GOT3 (cell line): ENCODE measurements at places on chromosomes 3 and 15.

DNA sequence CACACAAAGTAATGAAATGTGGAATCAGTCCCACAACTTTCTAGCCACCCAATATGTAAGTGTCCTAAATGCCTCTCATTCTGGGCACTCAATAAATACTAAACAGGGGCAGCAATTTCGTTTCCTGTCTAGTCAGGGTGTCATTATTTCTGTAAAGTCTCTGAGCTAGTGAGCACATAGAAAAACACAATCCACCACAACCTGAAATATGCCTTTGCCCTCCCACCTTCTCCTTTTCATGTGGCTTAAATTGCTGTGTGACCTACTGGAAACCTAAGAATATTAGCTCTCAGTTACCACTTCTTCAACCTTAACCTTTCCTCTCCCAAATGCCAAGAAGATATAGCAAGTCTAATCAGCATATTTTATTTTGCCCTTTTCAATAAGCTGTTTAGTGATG lies 456.3 kb upstream of the KCNMB2 start:
- DNase-seq: no peak

- DNase-seq: no peak
Observed at GRCh38 chr3:196135693-196136639, 54.1 kb upstream of the TFRC start.

- peak; percentile 46 for DNase-seq
Observed at GRCh38 chr15:64067564-64068030, 21.3 kb upstream of the DAPK2 start.

DNA sequence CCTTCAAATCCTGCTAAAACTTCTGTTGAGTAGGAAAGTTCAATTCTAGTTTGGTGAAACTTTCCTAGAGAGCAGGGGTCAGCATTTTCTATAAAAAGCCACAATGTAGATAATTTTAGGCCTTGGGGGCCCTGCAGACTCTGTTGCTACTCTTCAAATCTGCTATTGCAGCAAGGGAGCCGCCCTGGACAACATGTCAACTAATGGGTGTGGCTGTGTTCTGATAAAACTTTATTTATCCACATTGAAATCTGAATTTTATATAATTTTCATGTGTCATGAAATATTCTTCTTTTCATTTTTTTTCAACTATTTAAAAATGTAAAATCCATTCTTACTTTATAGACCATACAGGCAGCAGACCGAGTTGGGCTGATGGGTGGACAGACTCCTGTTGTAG lies 67.4 kb upstream of the SAMMSON start:
- DNase-seq: no peak

DNA sequence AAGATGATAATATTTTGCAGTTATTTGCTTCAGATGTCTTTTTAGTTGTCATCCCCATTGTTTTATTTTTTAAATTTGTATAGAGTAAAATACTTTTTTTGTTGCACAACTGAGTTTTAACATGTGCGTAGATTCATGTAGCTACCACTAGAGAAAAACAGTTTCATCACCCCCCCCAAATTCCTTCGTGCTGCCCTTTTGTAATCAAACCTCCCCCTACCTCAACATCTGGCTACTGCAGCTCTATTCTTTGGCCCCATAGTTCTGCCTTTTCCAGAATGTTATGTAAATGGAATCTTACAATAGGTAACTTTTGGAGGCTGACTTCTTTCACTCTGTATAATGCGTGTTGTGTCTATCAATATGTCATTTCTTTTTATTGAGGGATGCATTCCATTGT lies 232.0 kb upstream of the RASGRP1 start:
- DNase-seq: no peak

- DNase-seq: no peak
Observed at GRCh38 chr15:26873846-26874245, 7.0 kb downstream of the GABRA5 start.

GRCh38 chr3:197174927-197175326 lies 123.5 kb downstream of the DLG1 start:
- DNase-seq: no peak

- DNase-seq: no peak
Observed at GRCh38 chr3:27031476-27031875, 337.7 kb downstream of the NEK10 start.

GRCh38 chr3:39524107-39524506 lies 56.6 kb downstream of the MOBP start:
- DNase-seq: no peak

DNA sequence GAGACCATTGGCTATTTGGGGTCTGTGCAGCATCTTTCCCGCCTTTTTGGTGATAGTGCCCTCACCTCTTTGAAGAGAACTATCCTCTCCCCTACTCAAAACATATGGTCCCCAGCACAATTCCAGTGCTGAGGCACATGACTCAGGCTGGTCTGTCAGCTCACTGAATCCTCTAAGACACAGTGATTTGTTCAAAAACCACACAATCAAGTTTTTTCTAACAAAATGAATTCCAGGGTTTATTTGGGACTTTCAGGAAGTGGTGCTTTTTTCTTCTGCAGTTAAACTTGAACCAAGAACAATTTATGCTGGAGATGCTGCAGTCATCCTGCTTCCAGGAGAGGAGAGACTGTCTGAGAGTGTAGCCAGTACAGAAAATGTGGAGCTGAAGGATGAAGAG lies 142.5 kb upstream of the LMCD1 start:
- DNase-seq: no peak

GRCh38 chr15:85947936-85948335 lies 131.7 kb upstream of the AGBL1 start:
- DNase-seq: no peak

DNA sequence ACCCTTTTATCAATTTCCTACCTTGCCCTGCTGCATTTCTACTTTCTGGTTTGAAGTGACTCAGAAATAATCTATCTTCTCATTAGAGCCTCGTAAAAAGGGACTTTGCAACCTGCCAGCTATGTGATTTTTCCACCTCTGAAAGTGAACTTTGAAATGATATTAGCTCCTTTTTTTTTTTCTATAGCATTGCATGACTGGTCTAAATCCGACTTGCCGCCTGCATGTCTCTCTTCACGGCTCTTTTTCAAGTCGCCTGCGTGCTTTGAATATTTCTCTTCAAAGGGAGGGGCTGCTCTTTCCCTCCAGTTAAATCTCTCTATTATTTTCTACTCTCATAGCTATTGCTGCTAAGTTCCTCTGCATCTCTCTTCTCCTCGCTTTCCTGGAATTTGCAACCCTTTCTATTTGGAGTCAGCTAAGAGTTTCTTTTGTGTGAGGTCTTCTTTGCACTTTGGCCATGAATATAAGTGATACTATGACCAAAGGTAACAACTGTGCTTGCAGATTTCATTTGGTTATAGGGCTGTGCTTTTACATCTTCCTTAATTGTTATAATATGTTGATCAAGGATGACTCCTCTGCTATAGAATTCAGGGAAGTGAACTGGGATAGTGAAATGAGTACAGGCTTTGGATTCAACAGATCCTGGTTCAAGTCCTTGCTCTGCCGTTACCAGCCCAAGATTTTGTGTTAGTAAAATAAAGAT lies 541.1 kb downstream of the AGBL1 start:
- no peak for DNase-seq

DNA sequence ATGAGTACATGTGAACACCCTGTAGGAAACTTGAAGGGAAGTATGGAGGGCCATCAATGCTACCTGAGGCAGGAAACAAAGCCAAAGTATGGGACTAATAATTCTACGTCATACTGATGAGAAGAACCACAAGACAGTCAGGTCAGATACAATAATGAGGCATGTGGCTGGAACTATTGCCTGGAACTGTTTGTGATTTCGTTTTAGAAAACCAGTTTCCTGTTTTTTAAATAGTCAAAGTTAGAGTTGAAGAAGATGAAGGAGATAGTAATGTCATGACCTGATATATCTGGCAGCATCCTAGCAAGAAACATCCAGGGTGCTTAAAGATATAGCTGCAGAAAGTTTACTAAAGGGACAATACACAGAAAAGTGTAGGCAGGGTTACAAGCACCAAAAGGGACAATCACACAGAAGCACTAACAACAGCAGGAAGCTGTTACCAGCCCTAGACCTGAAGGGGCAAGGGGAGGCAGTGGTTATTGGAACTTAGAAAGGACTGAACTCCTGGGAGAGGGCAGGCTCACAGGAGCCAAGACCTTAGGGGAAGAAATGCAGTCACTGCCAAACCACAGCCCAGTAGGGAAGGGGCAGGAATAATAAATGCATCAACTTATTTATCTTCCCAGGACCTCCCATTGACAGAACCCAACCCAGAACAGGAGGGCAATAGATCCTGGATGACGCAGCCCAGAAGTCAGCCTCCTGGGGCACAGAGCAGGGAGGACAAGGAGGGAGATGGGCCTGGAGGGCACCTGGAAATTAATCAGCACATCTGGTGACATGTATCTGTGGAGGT lies 302.1 kb upstream of the STT3B start:
- no peak for DNase-seq

DNA sequence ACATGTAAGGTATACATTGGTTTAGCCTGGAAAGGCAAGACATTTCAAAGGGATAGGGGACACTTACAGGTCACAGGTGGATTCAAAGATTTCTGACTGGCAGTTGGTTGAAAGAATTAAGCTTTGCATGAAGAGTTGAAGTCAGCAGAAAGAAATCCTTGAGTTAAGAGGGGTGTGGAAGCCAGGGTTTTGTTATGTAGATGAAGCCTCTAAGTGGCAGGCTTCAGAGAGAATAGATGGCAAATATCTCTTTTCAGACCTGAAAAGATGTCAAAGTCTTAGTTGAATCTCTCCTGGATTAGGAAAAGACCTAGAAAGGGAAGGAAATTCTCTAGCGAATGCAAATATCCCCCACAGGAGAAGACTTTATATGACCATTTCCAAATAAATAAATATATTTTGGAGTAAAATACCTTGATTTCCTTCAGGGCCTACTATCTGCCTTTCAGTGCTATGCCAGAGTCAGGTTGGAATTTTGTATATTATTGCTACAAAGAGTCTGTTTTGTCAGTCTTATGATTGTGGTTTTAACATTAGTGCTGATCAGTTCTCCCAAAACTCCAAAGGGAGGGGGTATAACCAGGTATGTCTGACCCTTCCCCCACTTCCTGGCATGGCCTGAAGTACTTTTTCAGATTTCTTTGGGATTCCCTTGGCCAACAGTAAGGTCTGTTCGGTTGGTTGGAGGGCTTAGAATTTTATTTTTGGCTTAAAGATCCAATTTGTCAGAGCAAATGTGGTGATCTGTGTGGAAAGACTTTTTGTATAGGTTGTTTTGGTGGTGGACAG lies 286.4 kb downstream of the LRTM1 start:
- DNase-seq: no peak

GRCh38 chr3:122621112-122621511 lies 43.7 kb downstream of the PARP15 start:
- DNase-seq: no peak

- DNase-seq: no peak
Observed at GRCh38 chr15:41104234-41104633, 11.8 kb downstream of the INO80 start.

DNA sequence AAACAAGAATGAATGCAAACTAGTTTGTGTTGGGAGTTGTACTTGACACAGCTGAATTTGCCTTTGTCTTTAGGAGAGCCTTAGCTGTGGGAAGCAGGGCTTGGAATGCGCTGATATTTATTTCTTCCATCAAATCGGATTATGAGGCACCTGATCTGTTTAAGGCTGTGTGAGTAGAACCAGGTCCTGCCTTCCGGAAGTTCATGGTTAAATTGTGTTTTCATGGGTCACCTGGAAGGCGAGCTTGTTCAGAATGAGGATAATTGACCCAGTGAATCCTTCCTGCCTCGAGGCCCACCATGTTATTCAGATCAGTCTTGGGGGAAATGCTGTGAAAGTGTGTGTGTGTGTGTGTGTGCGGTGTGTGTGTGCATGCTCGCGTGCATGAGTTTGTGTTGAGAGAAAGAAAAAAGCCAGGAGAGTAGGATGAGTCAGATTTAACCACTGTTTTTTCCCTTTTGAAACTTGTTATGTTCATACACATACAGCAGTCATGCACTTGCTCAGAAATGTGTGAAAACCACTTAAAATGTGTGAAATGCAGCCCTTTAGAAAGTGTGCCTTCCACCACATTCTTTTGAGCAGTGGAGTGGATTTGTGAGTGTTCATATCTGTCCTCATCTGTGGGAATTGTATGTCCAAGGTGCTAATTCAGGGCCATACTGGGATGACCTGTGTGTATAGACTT lies 36.7 kb downstream of the SMAD3 start:
- no peak for DNase-seq

DNA sequence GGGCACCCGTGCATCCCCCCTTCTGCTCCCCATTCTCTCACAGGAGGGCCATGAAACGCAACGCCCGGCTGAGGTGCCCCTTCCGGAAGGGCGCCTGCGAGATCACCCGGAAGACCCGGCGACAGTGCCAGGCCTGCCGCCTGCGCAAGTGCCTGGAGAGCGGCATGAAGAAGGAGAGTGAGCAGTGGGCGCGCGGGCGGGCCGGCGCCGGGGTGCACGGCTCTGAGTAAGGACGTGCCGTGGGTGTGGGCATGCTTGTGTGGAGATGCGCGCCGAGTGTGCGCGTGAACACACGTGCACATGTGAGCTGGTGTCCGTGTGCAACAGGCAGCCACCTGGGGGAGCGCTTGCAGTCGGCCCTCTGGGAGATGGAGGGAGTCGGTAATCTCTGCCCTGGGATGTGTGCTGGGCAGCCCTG lies 28.1 kb downstream of the NR1I2 start:
- DNase-seq: no peak

DNA sequence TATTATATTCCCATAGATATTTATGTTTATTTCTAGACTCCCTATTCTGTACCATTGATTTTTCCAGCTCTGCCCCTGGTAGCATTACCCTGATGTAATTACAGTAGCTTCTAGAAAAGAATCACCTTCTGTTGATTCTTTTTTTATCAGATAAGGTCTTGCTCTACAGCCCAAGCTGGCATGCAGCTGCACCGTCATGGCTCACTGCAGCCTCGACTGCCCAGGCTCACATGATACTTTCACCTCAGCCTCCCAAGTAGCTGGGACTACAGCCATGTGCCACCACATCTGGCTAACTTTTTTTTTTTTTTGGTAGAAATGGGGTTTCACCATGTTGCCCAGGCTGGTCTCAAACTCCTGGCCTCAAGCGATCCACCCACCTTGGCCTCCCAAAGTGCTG lies 41.8 kb downstream of the SLC24A1 start:
- no peak for DNase-seq

DNA sequence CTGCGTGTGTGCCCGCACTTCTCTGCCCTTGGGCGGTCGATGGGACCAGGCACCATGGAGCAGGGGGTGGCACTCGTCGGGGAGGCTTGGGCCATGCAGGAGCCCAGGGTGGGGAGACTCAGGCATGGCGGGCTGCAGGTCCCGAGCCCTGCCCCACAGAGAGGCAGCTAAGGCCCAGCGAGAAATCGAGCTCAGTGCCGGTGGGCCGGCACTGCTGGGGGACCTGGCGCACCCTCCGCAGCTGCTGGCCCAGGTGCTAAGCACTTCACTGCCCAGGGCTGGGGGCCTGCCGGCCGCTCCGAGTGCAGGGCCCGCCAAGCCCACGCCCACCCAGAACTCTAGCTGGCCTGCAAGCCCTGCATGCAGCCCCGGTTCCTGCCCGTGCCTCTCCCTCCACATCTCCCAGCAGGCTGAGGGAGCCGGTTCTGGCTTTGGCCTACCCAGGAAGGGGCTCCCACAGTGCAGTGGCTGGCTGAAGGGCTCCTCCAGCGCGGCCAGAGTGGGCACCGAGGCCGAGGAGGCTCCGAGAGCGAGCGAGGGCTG lies 553 bp upstream of the RTP4 start:
- no peak for DNase-seq

- DNase-seq: no peak
Observed at GRCh38 chr15:44314512-44314911, 26.0 kb downstream of the GOLM2 start.
